ENCODE measurements at places on chromosomes 3 and 15.

GRCh38 chr3:13223574-13224237 is 150.5 kb upstream of the IQSEC1 start:
- DNase-seq = no peak

DNA sequence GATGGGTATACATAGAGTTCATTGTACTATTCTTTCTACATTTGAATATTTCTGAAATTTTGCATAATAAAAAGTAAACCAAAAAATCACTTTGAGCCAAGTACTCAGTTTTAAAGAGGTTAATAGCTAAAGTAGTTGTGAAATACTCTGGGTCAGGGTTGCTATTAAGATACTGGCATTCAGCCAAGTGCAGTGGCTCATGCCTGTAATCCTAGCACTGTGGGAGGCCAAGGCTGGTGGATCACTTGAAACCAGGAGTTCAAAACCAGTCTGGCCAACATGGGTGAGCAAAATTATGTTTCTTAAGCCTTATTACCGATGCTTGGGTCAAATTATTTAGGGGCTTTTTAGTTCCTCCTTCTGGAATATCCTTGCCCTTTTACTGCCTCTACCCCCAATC is 122.0 kb upstream of the MELTF start:
- DNase-seq = no peak

- DNase-seq = no peak
Observed at GRCh38 chr3:159626598-159626997, 362.0 kb upstream of the IL12A start.

GRCh38 chr3:180684807-180685206 is 5.5 kb upstream of the CCDC39 start:
- peak; percentile 63 for DNase-seq

- no peak for DNase-seq
Observed at GRCh38 chr15:72237853-72238224, 6.8 kb upstream of the PKM start.

GRCh38 chr3:40631341-40631995 is 106.7 kb downstream of the ZNF621 start:
- DNase-seq = no peak

DNA sequence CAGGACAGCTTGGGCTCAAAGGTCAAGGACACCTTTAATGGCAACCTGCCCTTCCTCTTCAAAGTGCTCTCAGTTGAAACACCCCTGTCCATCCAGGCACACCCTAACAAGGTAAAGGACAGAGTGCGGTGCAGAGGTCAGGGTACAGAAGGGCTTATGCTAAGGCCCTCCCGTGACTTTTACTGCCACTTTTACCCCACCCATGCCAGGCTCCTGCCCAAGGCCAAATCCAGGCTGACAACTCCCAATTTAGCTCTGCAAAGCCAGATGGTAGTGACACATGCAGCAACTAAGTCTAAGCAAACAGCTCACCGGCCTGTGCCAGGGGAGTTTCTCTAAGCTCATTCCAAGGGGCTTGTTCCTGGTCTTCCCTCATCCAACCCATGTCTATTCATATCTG is 1.6 kb downstream of the MPI start:
- DNase-seq = no peak

GRCh38 chr15:73972984-73973682 is 19.0 kb downstream of the STOML1 start:
- DNase-seq = peak; percentile 96

GRCh38 chr3:140128631-140129030 is 193.6 kb downstream of the CLSTN2 start:
- DNase-seq = peak; percentile 92

GRCh38 chr15:29054171-29055045 is 168.6 kb downstream of the APBA2 start:
- DNase-seq = no peak

- peak; percentile 97 for DNase-seq
Observed at GRCh38 chr3:184811999-184812661, at the start of gene VPS8. Gene VPS8 (plus strand): TSS chr3:184812166. CDS start chr3:184824633, 12,467 bp downstream.

- DNase-seq = peak; percentile 77
Observed at GRCh38 chr15:90000186-90001001, 730 bp upstream of the ZNF710 start.

DNA sequence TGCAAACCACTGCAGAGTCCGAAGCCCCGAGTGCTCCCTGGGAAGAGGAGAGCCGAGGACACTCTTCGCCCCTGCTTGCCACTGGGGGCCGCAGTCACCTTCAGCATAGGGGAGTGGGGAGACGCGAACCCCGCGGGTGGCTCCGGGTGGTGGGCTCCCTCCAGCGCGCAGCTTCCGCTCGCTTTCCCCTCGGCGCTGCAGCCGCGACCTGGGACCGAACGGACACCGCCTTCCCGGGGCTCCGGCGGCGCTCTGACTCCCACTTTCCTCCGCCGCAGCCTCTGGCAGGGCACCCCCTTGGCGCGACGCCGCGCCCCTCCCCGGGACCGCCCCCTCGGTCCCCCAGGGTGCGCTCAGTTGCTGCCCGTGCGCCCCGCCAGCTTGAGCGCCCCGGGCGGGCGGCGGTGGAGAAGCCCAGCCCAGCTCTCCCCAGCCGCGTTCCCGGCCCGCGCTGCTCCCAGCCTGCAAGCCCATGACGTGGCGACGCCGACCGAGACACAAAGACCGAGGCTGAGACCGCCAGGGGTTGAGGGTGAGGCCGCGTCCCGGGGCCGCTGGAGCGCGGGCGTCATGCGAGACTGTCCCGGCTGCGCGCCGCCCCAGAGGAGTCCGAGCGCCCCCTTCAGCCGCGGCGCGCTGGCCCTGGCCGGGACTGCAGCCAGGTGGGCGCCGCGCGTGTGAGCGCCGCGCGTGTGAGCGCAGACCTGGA is at the start of gene MINAR1:
MINAR1 (plus strand) TSS at position 701 of the 709 bp plus-strand sequence. CDS start 23,812 bp downstream, outside the sequence.
- peak; percentile 86 for DNase-seq

GRCh38 chr15:33314069-33314468 is 3.3 kb downstream of the RYR3 start:
- no peak for DNase-seq
